ENCODE measurements at places on chromosomes 7 and 10.

- DNase-seq, result no peak
These were observed 74.1 kb upstream of the PRKG1 start for GRCh38 chr10:51000164-51000563.

- DNase-seq, result no peak
These were observed 39.8 kb downstream of the RCC1L start for GRCh38 chr7:75033826-75034225.

DNA sequence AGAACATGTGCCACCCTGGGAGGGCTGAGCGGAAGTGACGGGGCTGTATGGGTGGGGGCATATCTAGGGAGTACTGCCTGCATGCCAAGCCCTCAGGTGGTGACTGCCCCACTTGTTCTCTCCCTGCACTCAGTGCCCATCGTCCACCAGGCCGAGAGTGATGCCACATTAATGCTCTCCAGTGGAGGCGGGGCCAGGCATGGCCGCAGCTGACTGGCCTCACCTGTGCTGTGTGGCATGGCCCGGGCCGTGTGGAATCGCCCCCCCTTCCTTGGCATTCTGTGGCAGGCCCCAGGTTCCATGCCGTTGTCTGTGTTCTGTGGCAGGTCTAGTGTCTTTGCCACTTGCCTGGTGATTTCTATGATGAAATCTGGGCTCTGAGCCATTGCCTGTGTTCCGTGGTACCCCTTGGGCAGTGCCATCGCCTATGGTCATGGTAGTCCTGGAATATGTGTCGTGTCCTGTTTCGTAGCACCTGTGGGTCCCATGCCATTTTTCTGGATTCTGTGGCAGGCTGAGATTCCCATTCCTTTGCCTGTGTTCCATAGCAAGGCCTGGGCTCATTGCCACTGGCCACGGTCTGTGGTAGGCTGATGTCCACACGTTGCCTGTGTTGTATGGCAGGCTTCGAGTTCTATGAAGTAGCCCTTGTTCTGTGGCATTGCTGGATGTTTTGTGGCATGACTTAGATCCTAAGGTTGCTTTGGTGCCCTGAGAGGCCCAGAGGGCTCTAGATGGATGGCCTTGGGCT lies 8.9 kb downstream of the FLNC start:
- no peak for DNase-seq

DNA sequence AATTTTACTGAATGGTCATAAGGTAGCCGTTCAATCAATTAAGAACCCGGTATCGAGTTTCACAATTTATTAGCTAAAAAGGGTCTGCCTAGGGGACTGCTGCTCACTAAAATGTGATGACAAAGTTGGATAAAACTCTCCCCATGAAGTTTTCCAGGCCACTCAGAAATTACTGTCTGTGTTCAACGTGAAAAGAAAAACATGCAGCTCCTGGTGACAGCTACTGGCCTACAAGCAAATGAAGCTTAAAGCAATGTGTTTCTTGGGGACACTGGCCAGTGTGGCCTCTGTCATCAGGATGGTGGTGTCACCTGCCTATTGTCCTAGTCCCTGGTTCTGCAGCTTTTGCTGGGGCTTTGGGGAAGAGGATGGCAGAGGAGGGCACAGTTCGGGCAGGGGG lies 222.6 kb downstream of the WDR11 start:
- DNase-seq, result no peak

DNA sequence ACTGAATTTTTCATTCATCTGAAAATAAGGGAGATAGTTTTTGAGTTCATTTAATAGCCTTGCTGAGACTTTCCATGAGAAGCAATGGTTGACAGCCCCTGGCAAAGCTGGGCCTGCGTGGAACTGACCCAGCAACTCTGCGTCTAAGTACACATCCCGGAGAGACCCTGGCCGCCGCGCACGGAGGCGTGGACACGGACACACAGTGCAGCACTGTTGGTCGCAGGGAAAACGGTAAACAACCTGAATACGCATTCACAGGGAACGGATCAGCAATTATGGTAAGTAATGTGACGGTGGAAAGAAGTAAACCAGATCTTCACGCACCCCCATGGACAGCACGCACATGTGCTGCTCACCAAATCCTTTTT lies 28.2 kb downstream of the GNA12 start:
- DNase-seq, result no peak

DNA sequence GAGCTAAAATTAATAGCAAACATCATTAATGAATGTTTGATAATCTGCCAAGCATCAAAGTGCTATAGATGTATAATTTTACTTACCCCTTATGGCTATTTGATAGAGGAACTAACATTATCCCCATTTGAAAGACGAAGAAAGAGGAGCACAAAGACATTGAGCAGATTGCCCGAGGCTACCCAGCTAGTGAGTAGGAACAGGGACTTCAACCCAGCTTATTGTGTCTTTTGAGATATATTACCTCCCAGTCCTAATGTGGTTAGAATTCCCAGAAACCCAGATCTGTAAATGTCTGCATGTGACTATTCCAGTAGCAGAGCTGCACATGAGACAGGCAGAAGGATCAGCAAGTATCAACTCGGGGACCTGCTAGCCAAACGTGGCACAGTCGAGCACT lies 160.1 kb upstream of the AOAH start:
- no peak for DNase-seq

- no peak for DNase-seq
These were observed 31.6 kb downstream of the GARIN1A start for GRCh38 chr7:128703609-128704241.

DNA sequence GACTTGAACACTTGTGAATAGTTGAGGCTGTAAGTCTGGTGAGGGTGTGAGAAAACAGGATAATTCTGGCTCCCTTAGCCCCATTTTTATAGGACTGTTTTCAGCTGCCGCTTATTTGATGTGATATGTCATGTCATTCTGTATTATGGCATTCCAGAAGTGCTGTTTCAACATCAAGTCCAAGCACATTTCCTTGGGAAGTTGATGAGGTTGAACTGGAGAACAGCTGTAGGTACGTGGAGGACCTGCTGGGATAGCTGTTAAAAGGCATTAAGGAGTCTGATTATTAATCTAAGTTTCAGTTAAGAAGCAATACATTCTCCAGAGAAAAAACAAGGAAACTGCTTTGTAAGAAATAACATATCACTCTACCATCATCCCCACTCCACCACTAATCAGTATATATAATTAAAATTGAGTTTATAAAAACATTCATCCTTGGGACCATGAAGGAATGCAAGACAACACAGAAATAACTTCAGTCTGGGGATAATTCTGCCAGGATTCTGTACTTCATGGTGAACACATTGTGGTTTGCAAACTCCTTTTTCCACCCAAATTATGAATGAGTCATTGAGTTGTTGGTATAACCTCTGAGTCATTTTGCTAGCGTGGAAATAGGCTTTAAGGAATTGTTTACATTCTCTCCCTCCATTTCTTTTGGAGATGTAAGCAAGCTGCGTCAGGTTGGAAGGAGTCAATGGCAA lies 39.9 kb upstream of the TMEM229A start:
- no peak for DNase-seq

DNA sequence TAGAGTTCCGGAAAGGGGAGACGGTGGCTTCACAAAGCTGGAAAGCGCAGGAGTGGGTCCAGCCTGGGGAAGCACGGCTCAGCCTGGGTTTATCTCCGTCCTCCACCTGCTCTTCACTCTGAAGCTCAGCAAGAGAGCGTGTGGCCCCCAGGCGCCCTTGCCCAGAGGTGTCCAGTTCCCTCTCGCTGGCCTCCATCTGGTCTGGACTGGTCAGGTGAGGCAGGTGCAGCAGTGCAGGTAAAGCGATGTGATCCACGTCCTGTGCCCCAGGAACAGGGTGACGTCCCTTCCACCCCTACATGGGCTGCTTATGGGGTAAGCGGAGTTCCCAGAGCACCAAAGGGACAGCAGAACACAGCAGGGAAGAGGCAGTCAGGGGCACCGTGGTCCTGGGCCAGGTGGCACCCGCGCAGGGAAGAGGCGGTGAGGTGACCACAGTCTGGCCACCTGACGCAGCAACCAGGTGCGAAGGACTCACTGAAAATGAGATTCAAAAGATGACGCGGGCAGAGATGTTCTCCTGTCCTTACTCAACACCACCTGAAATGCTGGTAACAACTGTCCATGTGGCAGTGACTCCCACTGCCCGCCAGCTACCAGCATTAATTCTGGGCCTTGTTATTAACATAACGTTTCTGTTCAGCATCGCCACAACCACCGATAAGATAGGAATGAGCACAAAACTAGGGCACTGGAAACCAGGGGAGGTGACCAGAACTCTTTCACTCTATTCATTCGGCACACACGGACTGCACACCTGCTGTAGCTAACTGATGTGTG lies 33.0 kb upstream of the DIP2C start:
- DNase-seq, result no peak

GRCh38 chr7:50481867-50482266 lies 31.7 kb upstream of the FIGNL1 start:
- DNase-seq, result no peak

DNA sequence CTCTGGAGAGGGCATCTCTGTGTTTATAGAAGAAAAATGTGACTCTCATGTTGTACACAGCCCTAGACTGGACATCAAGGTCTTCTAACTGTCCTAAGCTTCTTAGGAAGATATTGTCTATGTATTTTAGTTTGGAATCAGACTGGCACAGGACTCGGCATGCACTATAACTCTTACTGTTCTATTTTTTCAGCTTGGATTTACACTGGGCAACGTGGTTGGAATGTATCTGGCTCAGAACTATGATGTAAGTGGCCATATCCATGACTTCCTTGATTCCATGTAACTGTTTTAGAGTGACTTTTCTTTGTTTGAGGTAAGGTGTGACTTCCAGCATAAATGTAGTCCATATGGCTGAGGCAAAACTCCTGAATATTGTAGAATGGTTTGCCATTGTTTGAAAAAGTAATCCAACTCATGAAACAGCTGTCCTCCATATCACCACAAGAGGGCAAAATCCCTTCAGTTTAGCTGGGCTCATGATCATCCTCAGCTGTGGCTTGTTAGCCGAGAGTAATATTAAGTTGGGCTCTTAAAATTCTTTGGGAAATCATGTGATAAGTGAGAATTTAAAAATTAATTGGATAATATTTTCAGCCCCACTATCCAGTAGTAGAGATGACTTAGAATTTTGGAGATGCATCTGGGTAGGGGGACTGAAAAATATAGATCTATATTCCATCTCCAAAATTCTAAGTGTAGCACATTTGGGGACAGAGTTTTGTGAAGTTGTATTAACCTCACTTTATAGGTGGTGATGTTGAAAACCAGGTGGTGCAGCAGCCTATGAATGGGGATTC lies 10.4 kb downstream of the STMP1 start:
- DNase-seq, result no peak

- DNase-seq, result no peak
These were observed 215.3 kb downstream of the MAD1L1 start for GRCh38 chr7:2017481-2017891.

DNA sequence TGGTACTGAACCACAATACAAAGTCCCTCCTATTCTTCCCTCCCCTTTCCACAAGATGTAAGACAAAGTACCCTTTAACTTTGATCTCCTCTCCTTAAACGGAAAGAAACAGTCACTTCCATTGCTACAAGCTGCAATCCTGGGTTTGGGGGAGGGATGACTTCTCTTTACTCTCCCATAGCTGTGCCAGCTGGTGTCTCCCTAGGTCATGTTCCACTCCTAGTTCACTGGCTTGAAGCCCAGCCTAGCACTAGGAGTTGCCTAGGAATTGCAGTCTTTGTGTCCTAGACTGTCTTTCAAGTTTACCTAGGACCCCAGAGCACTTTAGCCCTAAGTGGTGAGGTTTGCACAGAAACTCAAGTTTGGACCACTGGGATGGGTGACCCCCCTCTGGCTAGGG lies 311.1 kb downstream of the HPSE2 start:
- no peak for DNase-seq

- DNase-seq, result no peak
These were observed 1.9 kb downstream of the MRPS33 start for GRCh38 chr7:141012696-141013344.

GRCh38 chr10:131676800-131677421 lies 223.9 kb upstream of the PPP2R2D start:
- no peak for DNase-seq

DNA sequence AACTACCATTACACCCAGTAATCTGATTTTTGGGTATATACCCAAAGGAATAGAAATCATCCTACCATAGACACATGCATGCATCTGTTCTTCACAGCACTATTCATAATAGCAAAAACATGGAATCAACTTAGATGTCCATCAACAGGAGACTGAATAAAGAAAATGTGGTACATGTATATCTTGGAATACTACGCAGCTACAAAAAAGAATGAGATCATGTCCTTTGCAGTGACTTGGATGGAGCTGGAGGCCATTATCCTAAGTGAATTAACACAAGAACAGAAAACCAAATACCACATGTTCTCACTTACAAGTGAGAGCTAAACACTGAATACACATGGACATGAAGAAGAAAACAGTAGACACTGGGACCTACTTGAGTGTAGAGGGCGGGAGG lies 254.9 kb downstream of the CACNA2D1 start:
- no peak for DNase-seq

GRCh38 chr7:17297243-17297642 lies 1.2 kb upstream of the AHR start:
- no peak for DNase-seq

- no peak for DNase-seq
These were observed 31.7 kb upstream of the CYP26C1 start for GRCh38 chr10:93028883-93029282.

DNA sequence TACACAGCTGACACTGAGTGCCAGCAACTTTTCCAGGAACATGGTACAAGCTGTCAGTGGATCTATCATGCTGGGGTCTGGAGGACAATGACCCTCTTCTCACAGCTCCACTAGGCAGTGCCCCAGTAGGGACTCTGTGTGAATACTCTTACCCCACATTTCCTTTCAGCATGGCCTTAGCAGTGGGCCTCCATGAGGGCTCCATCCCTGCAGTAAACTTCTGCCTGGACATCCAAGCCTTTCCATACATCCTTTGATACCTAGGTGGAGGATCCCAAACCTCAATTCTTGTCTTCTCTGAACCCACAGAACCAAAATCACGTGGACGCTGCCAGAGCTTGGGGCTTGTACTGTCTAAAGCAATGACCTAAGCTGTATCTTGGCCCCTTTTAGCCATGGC lies 116.8 kb downstream of the IQUB start:
- no peak for DNase-seq
